ENCODE measurements at places on chromosomes 1 and 21. TPM values are rescaled to one million over a fixed set of nuclear protein-coding genes. Genes with fewer than 3 reads are reported as not detected.

FAM72B gene
- polyA plus RNA-seq, result 0.88 TPM

SSX2IP gene
- polyA plus RNA-seq, result 2.5 TPM

AADACL3 gene
- not detected for polyA plus RNA-seq

ATF3 gene
- polyA plus RNA-seq, result 14.5 TPM

MFAP2 gene
- 2.1 TPM for polyA plus RNA-seq

TRIM46 gene
- 0.38 TPM for polyA plus RNA-seq

TSPAN2 gene
- 0.56 TPM for polyA plus RNA-seq

KCTD3 gene
- 130 TPM for polyA plus RNA-seq

HLCS gene
- polyA plus RNA-seq, result 18.3 TPM

LCE1E gene
- polyA plus RNA-seq, result not detected

IARS2 gene
- 11.8 TPM for polyA plus RNA-seq

BEND5 gene
- 14.3 TPM for polyA plus RNA-seq

LCE3E gene
- polyA plus RNA-seq, result not detected

KIF17 gene
- 10.7 TPM for polyA plus RNA-seq

CRNN gene
- 1.0 TPM for polyA plus RNA-seq

SELL gene
- 1.8 TPM for polyA plus RNA-seq

EXO5 gene
- polyA plus RNA-seq, result 8.2 TPM

UBL4B gene
- polyA plus RNA-seq, result 0.24 TPM

CHRM3 gene
- 0.53 TPM for polyA plus RNA-seq

RWDD3 gene
- polyA plus RNA-seq, result 66.2 TPM

ATP1A4 gene
- not detected for polyA plus RNA-seq
